Lower leg skin (tissue), 4 donors: ENCODE measurements at places on chromosomes 12 and 14. TPM values are rescaled to one million over a fixed set of nuclear protein-coding genes. Genes with fewer than 3 reads are reported as not detected.

- no peak for DNase-seq
Observed at GRCh38 chr12:95358111-95359083, 115.6 kb upstream of the METAP2 start.

DNA sequence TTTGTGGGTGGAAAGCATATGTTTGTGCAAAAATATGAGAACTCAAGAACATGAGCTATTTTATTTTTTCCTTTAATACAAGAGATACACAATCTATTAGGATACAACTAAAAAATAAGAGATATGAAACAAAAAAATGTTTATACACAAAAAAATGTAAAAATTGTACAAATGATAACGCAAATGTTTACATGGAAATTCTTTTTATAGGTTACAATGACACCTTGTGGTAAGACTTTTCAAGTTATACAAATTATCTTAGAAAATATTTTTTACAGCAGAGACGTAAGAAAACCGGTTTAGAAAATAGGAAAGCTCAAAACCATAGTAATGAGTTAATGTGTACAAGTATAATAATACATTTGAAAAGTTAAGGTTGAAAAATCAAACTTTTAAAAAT lies 25.5 kb downstream of the CEP83 start:
- DNase-seq: no peak

DNA sequence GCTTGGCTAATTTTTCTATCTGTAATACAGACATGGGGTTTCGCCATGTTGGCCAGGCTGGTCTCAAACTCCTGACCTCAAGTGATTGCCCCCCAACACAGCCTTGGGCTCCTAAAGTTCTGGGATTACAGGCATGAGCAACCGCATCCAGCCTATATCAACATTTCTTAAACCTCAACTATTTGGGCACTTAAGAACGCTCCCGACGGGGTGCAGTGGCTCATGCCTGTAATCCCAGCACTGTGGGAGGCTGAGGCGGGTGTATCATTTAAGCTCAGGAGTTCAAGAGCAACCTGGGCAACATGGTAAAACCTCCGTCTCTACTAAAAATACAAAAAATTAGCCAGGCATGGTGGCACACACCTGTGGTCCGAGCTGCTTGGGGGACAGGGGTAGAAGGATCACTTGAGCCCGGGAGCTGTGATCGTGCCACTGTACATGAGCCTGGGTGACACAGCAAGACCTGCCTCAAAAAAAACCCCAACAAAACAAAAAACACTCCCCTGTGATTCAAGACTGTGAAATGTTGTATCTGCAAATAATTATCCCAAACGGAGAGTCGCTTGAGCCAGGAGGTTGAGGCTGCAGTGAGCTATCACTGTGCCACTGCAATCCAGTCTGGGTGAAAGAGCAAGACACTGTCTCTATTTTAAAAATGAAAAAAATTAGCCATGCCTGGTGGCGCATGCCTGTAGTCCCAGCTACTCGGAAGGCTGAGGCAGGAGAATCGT lies 21.5 kb downstream of the PPTC7 start:
- no peak for DNase-seq

GRCh38 chr12:128305336-128305892 lies 38.4 kb downstream of the TMEM132C start:
- DNase-seq: no peak

Gene FAM186B
- 0.49 TPM for total RNA-seq

GRCh38 chr12:62516927-62517326 lies 50.3 kb downstream of the MON2 start:
- DNase-seq: no peak

Gene OR6C2
- not detected for total RNA-seq

Gene SENP1
- 19.0 TPM for total RNA-seq

GRCh38 chr14:61562321-61563161 lies 132.8 kb upstream of the HIF1A start:
- DNase-seq: no peak

GRCh38 chr12:47155457-47156166 lies 75.9 kb upstream of the AMIGO2 start:
- no peak for DNase-seq

GRCh38 chr12:30909349-30910037 lies 17.1 kb upstream of the TSPAN11 start:
- no peak for DNase-seq

Gene SIX6
- not detected for total RNA-seq

GRCh38 chr12:97299847-97300246 lies 162.8 kb upstream of the RMST start:
- DNase-seq: no peak

GRCh38 chr12:87995581-87996178 lies 33.5 kb downstream of the C12orf50 start:
- no peak for DNase-seq

Gene KERA
- total RNA-seq: not detected

GRCh38 chr12:92141591-92142121 lies 4.0 kb downstream of the BTG1 start:
- DNase-seq: no peak

Gene INSM2
- total RNA-seq: not detected

Gene CCDC197
- total RNA-seq: not detected

GRCh38 chr12:122847921-122848421 lies 12.7 kb downstream of the HIP1R start:
- no peak for DNase-seq

GRCh38 chr12:48690990-48691389 lies 9.0 kb upstream of the KANSL2 start:
- DNase-seq: no peak

DNA sequence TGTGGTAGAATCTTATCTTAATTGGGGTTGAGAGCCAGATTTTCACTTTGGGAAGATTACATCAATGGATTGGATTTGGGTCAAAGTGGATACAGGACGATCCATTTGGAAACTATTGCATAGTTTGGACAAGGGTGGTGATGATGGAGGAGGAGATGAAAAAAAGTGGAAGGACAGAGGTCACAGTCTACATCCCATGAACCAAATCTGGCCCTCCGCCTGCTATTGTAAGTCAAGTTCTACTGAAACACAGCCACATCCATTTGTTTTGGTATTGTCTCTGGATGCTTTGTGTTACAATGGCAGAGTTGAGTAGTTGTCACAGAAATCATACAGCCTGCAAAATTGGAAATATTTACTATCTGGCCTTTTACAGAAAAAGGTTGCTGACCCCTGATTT lies 296.8 kb upstream of the NOS1 start:
- DNase-seq: no peak

Gene DNAJC22
- total RNA-seq: 0.21 TPM

- no peak for DNase-seq
Observed at GRCh38 chr14:75283162-75283832, 4.7 kb downstream of the FOS start.

Gene GPR137C
- total RNA-seq: 0.08 TPM

DNA sequence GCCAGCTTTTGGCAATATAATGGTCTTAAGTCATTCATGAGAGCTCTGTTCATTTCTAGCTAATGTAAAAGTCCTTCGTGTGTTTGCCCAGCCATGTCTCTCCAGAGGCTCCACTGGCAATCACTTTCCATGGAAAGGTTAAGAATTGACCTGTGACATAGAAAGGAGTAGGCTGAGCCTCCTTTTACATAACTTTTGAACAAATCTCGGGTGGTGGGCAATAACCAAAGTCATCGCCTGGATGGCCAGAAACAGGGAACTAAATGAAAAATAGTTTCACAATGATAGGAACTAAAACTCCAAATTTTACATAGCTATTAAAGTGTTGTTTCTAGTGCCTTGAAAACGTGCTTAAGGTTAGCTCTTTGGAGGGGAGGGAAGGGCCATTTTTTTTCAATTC lies 6.5 kb downstream of the BHLHE41 start:
- DNase-seq: no peak

Gene LRRIQ1
- not detected for total RNA-seq

GRCh38 chr14:67485501-67486095 lies 2.9 kb downstream of the TMEM229B start:
- no peak for DNase-seq

Gene CRACR2A
- total RNA-seq: 1.4 TPM

Gene ADAM20
- 2.1 TPM for total RNA-seq

DNA sequence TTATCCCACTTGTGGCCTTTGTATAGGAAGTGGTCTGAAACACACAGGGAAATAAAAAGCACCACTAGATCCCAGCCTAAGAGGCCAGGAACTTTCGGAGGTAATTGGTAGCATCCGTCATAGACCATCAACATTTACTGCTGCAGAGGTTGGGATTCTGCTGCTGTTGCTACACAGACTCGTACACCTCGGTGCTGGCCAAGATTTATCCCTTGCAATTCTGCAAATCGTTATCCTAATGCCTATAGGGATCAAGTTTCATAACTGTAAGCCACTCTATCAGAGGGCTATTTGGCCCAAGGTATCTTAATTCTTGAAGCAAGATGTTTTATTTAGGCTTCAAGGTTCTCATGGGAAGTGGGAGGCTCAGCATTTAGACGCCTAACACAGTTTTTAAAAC lies 913.6 kb downstream of the GALC start:
- DNase-seq: no peak

Gene RNU4-1
- under 0.01 TPM for total RNA-seq

- DNase-seq: no peak
Observed at GRCh38 chr14:33524244-33524643, 426.6 kb downstream of the EGLN3 start.

GRCh38 chr14:99009871-99010270 lies 262.1 kb downstream of the BCL11B start:
- no peak for DNase-seq

Gene MYH6
- total RNA-seq: not detected

DNA sequence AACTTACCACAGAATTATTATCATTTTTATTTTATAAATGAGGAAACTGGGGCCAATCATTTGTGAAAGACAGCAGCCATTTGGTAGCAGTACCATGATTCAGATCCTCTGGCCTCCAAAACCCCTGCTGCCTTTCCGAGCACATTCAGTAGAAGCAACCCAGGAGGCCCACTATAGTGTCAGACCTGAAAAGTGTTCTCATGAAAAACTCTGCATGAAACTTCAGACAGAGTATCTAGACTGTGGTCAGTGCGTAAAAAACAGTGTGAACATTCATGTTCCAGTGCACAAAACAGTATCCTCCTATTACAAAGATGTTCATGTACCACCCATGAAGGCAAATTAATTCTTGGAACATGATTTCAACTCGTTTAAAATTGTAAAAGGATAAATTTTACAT lies 112.0 kb downstream of the EPS8 start:
- no peak for DNase-seq

DNA sequence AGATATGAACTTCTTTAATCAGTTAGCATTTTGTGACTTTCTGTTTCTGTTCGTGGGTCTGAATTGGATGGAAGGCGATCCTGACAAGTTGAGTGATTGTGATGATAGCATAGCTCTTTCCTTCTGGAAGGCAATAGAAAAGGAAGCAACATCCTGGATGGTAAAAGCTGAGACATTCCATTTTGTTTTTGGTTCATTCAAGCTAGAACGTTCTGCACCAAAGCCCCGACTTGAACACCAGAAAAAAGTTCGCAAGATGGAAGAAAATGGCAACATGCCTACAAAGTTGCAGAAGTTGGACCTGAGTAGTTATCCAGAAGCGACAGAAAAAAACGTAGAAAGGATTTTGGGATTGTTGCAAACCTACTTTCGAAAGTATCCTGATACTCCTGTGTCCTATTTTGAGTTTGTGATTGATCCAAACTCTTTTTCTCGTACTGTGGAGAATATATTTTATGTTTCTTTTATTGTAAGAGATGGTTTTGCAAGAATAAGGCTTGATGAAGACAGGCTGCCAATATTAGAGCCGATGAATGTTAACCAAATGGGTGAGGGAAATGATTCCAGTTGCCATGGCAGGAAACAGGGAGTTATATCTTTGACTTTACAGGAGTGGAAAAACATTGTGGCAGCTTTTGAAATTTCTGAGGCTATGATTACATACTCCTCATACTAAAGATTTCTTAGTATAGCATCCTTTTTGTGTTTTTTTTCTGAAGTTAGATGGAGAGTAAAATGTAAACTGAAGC lies 896 bp downstream of the EID3 start:
- DNase-seq: no peak

Gene PNMA1
- total RNA-seq: 4.9 TPM

Gene MYBPC1
- 6.8 TPM for total RNA-seq

DNA sequence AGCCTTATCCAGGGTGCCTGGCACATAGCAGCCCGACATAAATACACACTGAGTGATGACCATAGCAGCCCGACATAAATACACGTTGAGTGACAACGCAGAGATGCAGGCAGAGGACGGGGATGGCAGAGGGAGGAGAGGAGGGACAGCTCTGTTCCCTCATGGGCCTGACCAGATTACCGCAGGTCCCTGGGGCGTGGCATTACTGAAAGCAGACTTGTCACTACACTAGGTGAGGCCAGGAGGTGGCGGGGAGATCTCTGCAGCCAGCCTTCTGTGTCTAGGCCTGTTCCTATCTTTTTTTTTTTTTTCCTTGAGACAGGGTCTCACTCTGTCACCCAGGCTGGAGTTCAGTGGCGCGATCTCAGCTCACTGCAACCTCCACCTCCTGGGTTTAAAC lies 69.0 kb downstream of the HRK start:
- DNase-seq: no peak

Gene BEST3
- not detected for total RNA-seq

Gene TMEM30B
- total RNA-seq: 27.8 TPM

- no peak for DNase-seq
Observed at GRCh38 chr12:13836099-13836498, 145.3 kb downstream of the GRIN2B start.

Gene SLC17A8
- total RNA-seq: not detected

Gene COL2A1
- total RNA-seq: not detected

Gene ADGRD1
- total RNA-seq: 11.6 TPM

DNA sequence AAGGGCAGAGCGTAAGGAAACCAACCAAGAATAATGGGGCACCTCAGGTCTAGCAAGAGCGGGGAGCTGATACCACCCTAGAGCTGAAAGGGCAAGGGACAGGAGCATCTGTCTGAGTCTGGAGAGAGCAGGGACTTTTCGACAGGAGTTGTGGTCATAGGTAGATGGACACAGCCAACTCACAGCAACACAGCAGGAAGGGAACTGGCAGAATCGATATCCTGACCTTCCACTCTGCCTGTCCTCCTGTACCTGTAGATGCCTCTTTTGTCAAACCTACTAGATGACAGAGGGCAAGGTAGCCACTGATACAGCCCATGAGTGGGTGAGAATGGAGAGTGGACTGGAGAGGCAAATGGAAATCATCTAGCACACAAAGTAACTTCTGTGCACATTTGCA lies 247.2 kb upstream of the EGLN3 start:
- DNase-seq: no peak

- no peak for DNase-seq
Observed at GRCh38 chr12:65184176-65184857, 14.9 kb downstream of the LEMD3 start.

Gene ZNF385A
- 113 TPM for total RNA-seq

DNA sequence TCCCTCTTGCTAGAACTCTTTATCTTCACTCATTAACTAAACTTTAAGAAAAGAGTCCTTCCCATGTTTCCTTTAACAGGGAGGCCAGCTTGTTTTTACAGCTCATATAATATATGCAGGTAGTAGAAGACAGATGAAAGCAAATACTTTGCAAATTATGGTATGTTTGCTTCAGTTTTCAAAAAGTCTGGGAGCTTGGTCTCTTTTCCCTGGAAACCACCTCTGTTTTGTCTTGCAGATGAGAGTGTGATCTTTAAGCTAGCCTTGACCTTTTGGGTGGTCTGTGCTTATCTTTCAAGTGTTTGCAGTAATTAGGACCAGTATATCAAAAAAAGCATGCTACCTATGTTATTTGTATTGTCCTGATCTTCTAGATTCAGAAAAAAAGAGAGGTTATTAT lies 62.7 kb downstream of the ERC1 start:
- no peak for DNase-seq
